ENCODE measurements at places on chromosomes 2 and 18.
A peak's percentile ranks its signal among the peaks of the same experiment; 100 is the strongest.

- DNase-seq, result no peak
Observed at GRCh38 chr2:77086478-77086877, 435.7 kb downstream of the LRRTM4 start.

GRCh38 chr2:78132391-78133370, 610.5 kb upstream of the LRRTM4 start:
- DNase-seq, result no peak

GRCh38 chr2:23093513-23093912, 291.5 kb upstream of the KLHL29 start:
- no peak for DNase-seq

DNA sequence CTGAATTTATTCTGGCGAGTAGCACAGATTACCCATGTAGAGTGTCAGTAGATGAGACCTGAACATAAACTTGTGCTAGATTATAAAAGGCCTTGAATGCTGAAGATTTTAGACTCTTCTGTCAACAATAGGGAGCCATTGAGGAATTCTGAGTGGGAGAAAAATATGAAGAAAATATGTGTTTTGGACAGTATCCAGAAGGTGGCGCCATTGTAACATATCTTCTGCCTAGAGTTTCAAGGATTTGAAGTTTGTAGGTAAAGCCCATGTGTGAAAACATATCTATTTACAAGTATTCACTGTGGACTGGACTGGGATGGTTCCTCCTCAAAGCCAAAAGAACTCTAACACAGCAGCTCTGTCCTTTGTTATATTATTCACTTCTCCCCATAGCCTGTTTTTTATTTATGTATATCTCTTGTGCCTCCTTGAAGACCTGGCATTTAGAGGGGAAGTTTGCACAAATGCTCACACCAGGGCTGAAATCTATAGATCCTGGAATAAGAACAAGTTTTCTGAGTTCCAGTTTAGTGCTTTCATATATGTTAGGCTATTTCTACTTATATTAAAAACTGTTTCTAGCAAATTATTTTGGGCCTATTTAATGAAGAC, 124.9 kb downstream of the RDH14 start:
- peak; percentile 41 for DNase-seq

- DNase-seq, result no peak
Observed at GRCh38 chr2:53842891-53843290, 16.9 kb downstream of the GPR75 start.

DNA sequence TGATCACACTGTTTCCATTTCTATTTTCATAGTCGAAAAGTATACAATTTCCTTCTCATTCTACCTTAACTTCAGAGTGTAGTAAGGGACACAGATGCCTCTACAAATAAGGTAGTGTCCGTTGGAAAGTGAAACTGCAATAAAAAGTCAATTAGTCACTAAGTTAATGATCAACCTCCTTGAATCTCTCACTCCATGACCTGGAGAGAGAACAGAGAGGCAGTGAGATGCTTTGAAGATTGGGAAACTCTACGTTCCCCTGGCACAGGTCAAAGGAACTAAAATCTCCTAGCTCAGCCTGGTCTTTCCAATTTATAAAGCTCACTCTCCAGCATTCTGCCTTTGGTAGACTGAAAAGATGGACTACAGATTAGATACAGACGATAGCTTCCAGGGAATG, 153.8 kb upstream of the ACAA2 start:
- no peak for DNase-seq

- no peak for DNase-seq
Observed at GRCh38 chr2:219378163-219378851, 9.4 kb downstream of the DNPEP start.

DNA sequence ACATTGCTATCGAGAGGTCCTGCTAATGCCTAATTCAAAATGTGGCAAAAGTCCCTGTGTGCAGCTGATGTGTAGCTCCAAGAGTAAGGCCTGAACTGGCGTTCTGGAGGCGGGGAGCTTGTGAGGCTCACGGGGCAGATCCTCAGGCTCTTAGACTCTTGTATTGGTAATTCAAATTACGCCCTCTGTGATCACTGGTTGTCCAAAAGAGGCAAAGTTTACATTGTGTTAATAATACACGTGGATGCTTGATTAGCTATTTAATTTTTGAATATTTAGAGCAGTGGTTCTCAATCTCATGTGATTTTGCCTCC, 12.4 kb upstream of the CRYGA start:
- DNase-seq, result no peak

GRCh38 chr2:162012565-162013058, 61.4 kb downstream of the DPP4 start:
- DNase-seq, result no peak

GRCh38 chr2:66185497-66186054, 249.3 kb upstream of the MEIS1 start:
- DNase-seq, result no peak

GRCh38 chr2:197998702-197999101, 194.3 kb downstream of the PLCL1 start:
- DNase-seq, result no peak

DNA sequence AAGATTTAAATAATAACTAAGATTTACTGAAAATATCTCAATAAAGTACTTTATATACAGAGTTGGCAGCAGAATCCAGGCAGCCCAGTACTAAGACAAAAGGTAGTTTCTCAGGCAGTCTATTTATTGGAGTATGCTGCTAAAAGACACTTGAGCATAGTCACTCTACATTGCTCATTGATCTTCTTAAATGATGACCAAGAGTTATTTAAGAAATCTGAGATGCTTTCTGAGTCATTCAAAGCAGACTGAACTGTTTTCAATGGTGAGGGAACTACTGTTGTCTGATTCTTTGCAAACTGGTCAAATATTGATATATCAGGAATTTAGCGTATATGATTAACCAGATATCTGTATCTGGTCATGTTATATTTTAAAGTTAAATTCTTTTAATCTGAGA, 133.6 kb downstream of the PHLPP1 start:
- DNase-seq, result no peak

GRCh38 chr18:3384664-3385563, 65.1 kb upstream of the TGIF1 start:
- DNase-seq, result no peak
